ENCODE measurements at places on chromosomes 12 and 14. TPM values are rescaled to one million over a fixed set of nuclear protein-coding genes. Genes with fewer than 3 reads are reported as not detected.

Gene KLHL33
- not detected for total RNA-seq

Gene CD163L1
- total RNA-seq = 0.44 TPM

Gene KRT78
- total RNA-seq = 0.15 TPM

Gene TOMM20L
- total RNA-seq = not detected

Gene TMEM117
- total RNA-seq = 1.7 TPM

Gene NRIP2
- not detected for total RNA-seq

Gene DIO3
- 0.05 TPM for total RNA-seq

Gene BMP4
- total RNA-seq = 2.5 TPM

Gene DNAI7
- total RNA-seq = 0.08 TPM

Gene ZNF891
- 0.37 TPM for total RNA-seq

Gene FAM222A
- 5.7 TPM for total RNA-seq

Gene RPL36AL
- 453 TPM for total RNA-seq

Gene NDRG2
- total RNA-seq = 1.7 TPM

Gene VWF
- total RNA-seq = 0.07 TPM

Gene SMIM41
- total RNA-seq = not detected

Gene TMPRSS12
- not detected for total RNA-seq

Gene OR6C2
- total RNA-seq = not detected

Gene ESRRB
- 0.15 TPM for total RNA-seq

All from A549 treated with Hydrocortisone at 1 μM for 4 hours (cell line).